Effector memory CD8-positive, alpha-beta T cell (primary cell): ENCODE measurements at places on chromosomes 2 and 18.
A peak's percentile ranks its signal among the peaks of the same experiment; 100 is the strongest.

- no peak for DNase-seq
These were observed 73.0 kb downstream of the MTCL1 start for GRCh38 chr18:8778386-8778785.

- no peak for DNase-seq
These were observed 22.5 kb upstream of the RAB11FIP5 start for GRCh38 chr2:73135236-73135635.

DNA sequence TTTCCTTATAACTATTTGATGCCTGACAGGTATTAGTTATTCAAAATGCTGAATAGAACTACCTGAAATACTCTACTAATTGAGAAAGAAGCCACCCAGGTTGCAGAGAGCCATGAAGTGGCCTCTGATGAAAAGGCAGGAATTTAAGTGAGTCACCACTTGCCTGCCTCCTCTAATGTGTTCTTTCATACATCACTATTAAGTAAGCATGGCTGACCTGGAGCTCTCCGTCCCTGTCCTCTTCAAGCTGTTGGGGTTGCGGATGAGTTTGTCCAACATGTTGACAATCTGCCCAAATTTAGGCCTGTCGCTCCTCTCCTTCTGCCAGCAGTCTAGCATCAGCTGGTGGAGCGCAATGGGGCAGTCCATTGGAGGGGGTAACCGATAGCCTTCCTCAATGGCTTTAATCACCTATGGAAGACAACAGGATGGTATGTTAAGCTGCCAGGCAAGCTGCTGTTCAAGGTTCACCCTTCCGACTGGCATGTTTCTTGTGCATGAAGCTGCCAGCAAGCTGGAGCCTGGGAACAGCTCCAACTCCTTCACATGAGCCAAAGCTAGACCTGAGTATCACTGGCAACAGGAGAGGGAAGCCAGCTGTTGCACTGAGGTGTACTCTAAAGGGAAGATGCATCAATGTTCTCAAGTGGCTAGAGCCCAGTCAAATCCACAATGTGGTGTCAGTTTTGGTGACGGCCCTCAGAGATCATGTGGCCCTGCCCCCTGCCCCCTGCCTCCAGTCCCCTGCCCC lies 142.2 kb downstream of the EPHA4 start:
- no peak for DNase-seq

GRCh38 chr18:31097666-31098065 lies 4.6 kb downstream of the DSC2 start:
- DNase-seq = no peak

DNA sequence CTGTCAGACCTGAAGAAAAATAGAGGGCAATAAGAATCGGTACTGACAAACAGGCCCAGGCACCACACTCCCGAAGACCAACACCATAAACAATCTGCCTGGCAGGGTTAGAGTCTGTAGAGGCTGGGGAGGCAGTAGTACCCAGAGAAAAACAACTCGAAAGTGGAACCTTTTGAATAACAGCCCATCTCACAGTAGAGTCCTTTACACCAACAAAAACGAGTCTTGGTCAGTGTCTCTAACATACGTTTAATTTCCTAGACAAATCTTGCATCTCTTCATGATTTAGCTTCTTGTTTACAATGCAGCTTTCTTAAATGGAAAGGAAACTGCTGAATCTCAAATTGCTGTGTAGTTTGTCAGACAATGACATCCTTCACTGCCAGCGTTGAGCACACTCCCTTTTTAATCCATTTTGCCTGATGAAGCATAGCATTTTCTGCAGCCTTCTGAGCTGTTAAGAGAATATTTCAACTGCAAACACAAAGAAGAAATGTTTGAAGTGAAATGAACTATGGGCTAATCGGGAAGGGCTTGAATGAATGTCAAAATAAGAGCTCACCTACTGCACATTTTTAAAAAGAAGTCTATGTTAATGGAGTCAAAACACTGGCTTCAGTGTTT lies 73.1 kb upstream of the DSG1 start:
- DNase-seq = no peak

DNA sequence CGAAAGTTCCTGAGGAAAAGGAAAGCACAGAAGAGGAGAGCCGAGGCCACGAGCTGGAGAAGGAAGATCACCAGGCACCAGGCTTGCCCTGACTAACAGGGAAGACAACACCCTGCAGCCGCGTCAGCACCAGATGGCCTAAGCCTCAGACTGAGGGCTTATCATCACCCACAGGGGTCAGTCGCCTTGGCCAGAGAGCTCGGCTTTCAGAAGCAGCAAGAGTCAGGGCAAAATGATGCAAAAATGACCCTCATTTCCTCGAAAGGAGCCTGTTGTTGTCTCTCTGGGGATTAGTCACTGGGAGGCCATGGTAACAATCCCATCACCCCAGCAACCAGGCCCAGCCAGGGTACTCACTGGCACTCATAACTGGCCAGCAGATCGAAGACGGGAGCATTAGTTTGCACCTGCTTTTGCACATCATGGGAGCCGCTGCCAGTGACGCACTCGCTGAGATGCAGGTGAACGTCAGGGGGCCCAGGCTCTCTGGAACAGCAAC lies 42.7 kb upstream of the ZFP36L2 start:
- DNase-seq = no peak

GRCh38 chr2:190683802-190684201 lies 34.9 kb downstream of the NAB1 start:
- DNase-seq = no peak

DNA sequence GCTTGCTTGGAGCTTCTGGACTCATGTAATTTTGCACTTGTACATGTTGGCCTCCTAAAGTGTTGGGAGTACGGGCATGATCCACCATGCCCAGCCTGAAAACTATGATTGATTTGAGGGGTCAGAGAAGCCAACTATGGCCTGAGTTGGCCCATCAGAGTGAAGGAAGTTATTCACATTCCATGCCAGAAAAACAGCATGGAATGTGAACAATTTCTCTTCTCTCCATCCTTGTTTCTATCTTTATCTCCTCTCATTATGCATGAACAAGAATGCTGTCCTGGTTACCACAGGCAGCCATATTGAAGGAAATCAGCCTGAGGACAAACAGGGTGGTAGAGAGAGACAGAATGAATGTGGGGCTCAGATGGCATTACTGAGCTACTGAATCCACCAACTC lies 3.5 kb upstream of the CD226 start:
- no peak for DNase-seq

GRCh38 chr18:49815927-49816326 lies 2.6 kb upstream of the ACAA2 start:
- DNase-seq = no peak

GRCh38 chr2:84888401-84889276 lies 7.8 kb upstream of the TRABD2A start:
- DNase-seq = peak; percentile 21

- no peak for DNase-seq
These were observed 392.4 kb downstream of the ALK start for GRCh38 chr2:29528891-29529520.

DNA sequence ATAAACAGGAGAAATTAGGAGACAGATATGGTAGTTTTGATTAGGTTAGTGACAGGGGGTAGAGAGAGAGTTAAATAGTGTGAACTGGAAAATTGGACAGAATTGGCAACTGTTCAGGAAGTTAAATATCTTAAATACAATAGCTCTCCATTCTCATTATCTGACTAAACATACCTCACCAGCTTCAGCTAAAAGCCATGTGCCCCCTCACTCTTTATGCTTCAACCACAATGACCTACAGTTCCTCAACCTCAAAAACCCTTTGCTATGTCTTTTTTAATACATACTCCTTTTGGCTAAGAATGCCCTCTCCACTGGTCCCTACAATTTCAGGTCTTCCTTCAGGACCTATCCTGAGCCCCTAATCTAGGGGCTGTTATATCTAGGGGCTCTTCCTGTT lies 740.2 kb upstream of the ZEB2 start:
- DNase-seq = no peak

DNA sequence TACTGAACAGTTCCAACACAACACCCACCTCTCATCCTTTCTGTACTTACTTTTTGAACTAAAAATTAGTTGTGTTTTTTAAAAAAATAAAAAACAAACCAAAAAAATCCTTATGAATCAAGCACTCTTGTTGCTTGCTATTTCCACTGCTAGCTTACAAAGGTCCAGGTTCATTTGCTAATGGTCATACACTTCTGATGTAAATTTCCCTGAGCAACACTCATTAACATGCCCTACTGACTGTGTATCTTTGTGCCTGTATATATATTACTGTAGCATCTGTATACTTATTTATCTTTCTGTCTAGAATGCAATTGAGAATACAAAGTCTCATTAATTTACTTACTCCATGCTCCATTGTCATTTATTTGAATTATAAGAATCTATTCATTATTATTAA lies 30.3 kb upstream of the IKZF2 start:
- no peak for DNase-seq

DNA sequence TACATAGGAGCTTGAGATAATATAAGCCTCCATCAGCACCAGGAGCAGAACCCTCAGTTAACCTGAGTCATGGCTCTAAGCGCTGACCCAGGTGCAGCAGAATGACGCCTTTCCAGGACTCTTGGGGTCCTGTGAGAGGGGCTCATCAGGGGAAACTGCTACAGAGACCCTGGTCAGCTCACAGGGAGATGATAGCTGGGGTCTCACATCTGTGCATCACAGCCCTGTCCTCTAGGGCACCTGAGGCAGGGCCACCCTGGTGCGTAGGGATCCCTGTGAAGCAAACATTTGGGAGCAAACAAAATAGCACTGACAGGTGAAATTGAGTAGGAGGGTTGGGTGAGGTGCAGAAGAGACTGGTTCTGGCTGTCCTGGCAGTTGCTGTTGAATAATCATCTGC lies 219.2 kb downstream of the SH3RF3 start:
- no peak for DNase-seq

- no peak for DNase-seq
These were observed 28.9 kb downstream of the LDLRAD4 start for GRCh38 chr18:13247506-13247905.

DNA sequence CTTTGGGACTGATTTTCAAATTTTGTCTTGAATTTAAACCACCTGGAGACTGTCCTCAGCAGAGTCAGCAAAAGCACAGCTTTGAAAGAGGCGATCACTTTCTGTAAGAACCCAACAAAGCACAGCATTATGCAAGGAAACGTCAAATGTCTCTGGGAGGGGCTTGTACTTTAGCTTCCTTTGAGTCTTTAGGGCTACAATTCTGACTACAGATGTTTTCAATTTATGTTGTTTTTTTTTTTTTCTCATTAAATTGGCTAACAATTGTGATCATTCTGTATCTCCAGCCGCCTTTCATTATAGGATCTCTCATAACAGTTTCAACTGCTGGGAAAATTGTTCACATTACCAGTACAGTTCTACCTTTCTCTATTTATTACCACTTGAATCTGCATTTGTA lies 48.3 kb downstream of the COL3A1 start:
- DNase-seq = no peak

DNA sequence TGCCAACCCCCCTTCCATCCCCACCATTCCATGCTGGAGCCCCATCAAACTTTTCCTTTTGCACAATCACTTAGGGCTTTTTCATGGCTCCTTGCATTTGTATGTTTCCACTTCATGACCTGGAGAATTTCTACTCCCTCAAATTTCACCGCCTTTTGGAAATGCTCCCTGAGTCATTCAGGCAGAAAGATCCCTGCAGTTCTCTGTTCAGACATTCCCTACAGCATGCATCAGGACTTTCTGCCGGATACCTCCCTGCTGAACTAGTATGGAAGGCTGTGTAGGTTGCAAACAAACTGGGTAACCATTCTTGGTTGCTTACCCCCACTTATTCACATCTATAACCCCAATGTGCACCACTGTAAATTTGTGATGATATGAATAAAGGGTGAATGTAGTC lies 389.6 kb upstream of the CELF4 start:
- no peak for DNase-seq

DNA sequence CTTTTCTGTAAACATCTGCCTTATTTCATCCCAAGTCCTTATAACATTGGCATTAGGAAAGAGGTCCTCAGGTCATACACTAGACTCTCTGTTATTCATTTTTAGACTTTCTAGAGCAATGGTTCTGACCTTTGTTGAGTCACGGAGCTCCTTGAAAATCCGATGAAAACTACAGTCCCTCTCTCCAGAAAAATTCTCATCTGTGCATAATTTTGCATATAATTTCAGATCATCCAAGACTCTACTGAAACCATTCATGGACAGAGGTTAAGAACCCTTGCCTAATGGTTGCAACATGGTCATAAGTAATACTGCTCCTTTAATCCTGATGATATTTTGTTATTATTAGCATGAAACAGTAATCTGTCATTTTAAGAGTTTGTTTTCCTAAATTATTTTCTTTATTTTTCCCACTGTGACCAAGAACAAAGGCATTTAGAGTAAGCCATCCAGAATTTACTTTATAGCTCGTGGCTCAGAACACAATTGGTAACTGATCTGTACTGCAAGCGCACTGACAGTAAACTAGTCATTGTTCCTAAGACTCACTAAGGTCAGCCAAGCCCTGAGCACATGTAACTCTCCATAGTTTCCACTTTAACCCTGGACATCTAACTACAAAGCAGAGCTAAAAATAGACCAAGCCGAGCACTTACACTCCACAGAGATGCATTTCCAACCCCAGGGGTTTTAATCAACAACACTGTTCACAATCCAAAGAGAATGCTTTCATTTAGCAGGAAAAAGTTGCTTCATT lies 8.4 kb downstream of the MYOM1 start:
- DNase-seq = no peak

DNA sequence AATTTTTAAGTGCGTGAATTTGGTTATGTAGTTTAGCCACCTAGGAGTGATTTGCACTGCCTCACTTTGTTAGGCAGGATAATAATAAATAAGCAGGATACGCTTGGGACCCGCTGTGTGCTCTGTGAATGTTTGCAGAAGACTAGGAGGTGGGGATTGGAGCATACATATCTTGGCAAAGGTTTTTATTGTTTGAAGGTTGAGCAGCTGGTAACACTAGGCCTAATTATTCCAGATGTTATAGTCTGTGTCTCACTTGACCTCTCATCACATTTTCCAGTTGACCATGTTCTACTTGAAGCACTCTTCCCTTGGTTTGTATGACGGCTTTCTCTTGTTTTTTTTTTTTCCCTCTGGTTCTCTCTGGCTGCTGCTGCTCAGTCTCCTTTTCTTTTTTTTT lies 42.7 kb downstream of the FHOD3 start:
- no peak for DNase-seq

- DNase-seq = no peak
These were observed 41.9 kb downstream of the MAIP1 start for GRCh38 chr2:199997296-199997695.

DNA sequence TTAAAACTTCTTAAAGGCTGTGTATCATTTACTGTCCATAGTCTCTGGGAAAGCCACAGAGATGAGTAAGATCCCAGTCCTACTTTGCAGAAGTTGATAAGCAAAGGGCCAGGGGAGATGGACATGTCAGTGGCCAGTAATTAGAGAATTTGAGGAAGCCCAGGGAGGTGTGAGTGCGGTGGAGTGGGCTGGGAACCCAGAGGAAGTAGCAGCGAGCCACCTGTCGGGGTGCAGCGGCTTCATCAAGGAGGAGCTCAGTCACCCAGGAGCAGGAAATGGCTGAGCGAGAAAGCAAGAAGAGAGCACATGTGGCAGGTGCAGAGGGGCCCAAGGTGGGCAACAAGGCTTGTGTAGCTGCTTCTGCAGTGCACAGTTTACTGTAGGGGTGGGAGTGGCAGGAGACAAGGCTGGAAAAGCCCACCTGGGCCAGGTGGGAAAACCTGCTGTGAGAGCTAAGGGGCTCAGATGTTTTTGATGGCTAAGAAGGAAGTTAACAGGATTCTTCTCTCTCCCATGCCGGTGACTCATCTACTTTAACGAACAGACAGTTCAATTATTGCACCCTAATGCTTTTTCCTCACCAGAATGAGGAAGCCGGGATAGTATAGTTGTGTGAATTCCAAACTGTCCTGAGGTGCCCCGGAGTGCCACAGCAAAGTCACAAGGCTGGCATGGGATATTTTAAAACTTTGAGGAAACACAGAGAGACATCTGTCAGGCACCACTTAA lies 34.8 kb upstream of the MGAT5 start:
- DNase-seq = peak; percentile 20

- no peak for DNase-seq
These were observed 27.1 kb downstream of the C2orf76 start for GRCh38 chr2:119339562-119339923.
